Lower lobe of right lung (tissue), 2 donors: ENCODE measurements at places on chromosomes 3 and 15. TPM values are rescaled to one million over a fixed set of nuclear protein-coding genes. Genes with fewer than 3 reads are reported as not detected.
A peak's percentile ranks its signal among the peaks of the same experiment; 100 is the strongest.

The CGNL1 gene
- 46.0 TPM for total RNA-seq

The CCDC33 gene
- total RNA-seq, result 5.9 TPM

The C3orf70 gene
- 3.2 TPM for total RNA-seq

DNA sequence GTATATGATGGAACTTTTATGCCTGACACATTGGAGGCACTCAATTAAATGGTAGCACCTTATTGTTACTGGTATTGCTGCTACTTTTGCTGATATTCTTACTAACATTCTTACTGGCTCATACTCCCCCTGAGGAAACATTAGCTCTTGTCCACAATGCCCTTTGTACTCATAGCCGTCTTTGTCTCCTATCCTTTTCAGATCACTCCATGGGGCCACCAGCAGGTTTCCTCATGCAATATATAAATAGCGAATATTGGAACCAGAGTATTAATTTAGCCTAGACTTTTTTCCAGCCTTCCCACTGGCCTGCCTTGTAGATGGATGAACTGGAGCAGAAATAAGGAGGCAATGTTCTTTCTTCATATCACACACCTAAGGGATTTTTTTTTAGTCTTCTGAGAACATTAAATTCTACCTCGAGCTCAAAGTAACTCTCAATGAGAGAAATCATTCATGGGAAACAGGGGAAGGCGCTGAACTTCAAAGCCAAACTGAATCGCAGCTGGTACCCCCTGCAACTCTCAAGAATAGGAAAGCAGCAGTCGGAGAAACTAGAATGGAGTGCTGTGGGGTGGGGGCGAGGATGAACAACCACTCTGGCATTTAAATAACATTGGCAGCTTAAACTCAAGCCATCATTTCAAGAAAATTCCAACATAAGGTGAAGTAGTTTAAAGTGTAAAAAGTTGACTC lies 300.3 kb downstream of the TAFA4 start:
- no peak for DNase-seq

DNA sequence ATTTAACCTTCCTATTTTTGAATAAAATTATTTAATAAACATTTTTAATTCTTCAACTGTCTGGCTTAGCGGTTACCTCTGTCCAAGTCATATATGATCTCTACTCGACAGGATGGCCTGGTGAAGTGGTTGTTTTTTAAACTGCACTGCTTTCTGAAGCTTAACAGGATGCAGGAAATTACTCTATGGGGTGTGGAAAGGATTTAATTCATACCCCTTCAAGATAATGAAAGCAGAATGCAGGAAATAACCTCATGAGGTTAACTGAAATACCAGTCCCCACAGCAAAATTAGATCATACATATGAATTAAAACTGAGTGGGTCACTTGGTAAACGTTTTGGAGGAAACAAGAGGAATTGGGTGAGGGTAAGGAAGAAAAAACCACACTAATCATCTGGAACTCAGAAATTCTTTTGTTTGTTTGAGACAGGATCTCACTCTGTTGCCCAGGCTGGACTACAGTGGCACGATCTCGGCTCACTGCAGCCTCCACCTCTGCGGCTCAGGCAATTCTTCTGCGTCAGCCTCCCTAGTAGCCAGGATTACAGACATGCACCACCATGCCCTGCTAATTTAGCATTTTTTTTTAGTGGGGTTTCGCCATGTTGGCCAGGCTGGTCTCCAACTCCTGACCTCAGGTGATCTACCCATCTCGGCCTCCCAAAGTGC lies 50.1 kb downstream of the LYSMD4 start:
- no peak for DNase-seq

- no peak for DNase-seq
Observed at GRCh38 chr3:133940536-133940935, 44.9 kb upstream of the RAB6B start.

DNA sequence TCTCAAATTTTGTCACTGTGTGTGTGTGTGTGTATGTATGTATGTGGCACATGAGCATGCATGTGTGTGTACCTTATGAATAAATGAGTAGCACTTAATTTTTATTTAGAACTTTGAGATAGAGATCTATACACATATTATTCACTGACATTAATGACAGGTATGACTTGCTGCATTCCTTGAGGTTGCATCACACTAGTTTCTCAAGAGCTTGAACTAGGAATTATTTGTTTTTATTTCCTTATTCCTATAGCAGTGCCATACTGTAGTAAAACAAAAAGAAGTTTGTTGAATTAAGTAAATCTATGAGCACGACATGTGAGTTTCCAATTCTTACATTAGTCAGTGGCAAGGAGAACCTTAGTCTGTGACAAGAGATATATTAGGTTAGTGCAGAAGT lies 943.9 kb downstream of the ROBO1 start:
- DNase-seq, result no peak

DNA sequence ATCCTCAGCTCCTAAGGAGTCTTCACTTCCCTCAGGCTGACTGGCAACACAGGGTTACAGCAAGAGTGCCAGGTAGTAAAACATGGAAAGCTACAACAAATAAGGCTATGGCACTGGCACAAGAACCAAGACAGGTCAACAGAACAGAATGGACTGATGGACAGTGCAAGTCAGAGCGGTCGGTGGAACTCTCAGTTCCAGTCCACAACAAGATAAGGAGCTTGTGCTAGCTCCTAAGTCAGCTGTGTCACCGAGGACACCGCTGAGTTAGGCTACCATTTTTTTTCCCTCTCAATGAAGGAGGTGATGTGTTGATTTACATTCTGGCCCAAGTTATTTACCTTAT lies 55.9 kb upstream of the LIMD1 start:
- no peak for DNase-seq

DNA sequence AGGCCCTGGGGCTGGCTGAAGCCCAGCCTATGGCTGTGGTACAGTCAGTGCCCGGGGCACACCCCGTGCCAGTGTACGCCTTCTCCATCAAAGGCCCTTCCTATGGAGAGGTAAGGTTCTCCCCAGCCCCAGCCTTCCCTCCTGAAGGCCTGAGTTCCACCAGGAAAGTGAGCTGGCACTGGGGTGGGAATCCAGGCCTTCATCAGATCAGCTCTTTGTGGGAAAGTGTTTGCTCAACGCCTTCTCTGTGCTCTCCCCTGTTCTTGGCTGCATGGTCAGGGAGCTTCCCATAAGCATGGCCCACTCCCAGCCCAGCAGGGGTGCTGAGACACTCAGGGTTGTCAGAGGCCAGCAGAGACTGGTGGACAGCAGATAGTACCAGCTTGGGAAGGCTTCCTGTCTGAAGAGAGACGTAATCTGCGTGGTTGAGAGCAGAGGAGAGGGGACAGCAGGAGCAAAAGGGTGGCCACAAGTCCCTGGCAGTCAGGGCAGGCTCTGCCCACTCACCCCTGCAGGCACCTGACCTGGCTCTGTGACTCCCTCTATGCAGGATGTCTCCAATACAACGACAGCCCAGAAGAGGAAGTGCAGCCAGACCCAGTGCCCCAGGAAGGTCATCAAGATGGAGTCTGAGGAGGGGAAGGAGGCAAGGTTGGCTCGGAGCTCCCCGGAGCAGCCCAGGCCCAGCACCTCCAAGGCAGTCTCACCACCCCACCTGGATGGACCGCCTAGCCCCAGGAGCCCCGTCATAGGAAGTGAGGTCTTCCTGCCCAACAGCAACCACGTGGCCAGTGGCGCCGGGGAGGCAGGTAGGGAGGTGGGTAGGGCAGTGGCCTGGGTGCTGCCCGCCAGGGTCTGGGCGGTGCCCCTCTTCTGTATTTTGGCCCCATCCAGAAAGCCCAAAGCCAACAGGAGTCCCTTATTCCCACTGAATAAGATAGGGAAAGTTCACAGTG lies 38.4 kb downstream of the PML start:
- DNase-seq, result no peak

DNA sequence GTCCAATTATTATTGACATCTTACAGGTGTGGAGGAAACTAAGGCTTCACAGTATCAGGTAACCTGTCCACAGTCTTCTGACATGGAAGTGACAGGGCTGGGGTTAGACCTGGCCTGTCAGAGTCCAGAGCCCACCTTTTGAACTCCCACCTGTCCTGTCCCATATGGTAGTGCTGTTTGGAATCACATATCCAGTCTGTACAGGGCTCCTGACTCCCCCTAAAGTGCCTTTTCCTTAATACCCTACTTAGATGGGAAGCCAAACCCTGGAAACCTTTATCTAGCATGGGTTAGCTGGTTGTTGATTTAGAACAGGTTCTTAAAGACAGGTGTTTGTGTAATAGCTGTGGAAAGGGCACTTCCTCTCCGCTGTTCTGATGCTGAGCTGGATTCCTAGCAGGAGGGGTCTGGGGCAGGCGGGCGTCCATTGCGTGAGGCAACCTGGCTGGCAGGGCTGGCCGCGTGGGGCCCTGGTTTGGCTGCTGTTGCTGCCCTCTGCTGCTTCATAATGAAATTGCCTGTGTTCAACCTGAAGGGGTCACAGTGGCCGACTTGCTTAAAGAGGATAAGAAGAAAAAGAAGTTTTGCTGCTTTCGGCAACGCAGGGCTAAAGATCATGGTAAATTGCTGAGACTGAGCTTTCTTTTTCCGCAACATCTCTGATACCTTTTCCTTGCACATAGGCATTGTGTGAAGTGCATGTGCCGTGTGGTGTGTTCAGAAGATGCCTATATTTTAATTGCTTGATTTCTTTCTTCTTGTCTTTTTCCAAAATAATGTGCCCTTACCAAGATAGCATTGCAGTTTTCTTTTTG lies 136.2 kb downstream of the CHDH start:
- peak; percentile 89 for DNase-seq

GRCh38 chr3:192700885-192701284 lies 26.5 kb downstream of the FGF12 start:
- DNase-seq, result no peak

DNA sequence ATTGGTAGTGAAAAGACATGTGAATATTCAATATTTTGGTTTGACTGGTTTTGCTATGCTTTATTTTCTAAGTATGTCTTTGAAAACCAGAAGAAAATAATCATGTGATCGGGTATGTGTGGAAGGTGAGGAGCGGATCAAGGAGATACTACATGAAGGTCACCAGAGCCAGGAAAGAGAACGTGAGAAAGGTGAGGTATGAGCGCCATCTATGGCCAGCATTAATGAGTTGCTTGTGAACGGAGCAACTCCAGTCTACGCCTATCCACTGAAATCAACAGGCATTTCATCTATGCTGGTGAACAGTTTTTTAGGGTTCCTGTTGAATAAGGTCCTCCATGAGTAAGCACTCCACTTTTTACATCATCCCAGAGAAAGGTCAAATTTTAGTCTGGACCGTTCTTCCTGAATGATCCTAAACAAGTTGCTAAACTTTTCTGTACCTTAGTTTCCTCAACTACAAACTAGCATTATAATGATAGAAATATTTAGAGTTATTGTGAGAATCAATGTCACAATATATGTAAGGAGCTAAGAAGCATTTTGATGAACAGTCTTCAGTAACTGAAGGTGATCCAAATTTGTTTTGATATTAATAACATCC lies 1435.2 kb upstream of the CADM2 start:
- no peak for DNase-seq

DNA sequence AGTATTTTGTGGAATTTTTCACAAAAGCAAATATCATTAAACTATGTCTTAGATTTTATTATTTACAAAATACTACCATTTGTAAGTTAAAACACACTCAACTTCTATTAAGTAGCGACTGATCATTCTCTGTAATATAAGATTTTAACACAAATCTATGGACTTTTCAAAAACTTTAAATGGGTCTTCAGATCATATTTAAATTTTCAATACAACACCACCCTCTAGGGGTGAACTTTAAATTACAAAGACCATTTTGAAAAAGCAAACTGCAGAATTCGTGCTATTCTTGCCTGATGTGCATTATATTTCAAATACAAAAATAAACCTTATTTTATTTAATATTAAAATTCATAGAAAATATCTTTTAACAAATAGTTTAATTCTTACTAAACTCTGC lies 8.2 kb upstream of the VGLL4 start:
- no peak for DNase-seq

- DNase-seq, result no peak
Observed at GRCh38 chr15:80309769-80310384, 57.9 kb upstream of the CTXND1 start.

DNA sequence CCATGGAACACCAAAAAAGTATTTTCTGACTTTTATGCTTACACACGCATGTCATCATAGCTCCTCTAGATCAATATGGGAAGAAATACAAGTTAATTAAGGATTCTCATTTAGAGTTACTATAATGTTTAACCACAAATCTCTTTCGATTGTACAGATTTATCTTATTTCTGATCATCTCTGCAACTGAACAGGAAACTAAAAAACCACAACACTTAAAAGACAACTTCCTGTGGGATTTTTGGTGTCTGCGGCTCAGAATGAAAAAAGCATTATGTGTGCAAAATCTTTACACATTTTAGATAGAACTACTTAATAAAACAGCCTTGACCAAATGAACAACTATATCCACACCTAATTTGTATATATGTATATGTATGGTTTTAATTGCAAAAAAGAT lies 3.0 kb upstream of the TJP1 start:
- no peak for DNase-seq

DNA sequence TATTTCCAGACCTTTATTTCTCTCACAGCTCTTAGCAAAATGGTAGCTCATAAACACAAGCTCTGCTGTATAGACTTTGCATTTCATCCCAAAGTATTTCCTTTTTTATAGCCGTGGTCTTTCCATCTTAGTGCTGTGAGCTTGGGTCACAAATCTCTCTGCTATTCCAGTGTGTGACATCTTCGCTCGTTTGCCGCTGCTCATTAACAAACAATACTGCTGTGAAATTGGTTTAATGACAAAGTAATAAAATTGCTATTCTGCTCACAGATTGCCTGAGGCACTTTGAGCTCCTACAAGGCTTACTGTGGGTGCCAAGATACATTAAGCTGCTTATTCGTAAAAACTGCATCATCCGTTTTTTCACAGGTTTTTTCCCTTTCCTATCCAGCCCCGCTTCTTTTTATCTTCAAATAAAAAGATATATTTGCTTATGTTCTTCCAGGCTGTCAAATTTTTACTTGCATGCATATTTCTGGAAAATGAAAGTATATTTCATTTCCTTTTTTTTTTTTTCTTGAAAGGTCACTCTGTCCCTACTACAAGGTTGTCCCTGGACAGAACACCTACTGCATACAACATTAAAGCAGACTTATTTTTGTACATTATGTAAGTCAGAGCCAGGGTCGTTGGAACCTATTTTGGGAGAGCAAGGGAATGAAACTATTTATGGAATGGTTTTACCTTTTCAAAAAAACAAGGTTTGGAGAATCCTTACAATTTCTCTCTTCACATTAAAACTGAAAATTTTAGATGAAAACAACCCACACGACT lies 174.5 kb downstream of the MEIS2 start:
- DNase-seq, result no peak

- no peak for DNase-seq
Observed at GRCh38 chr3:45915518-45916231, 27.6 kb upstream of the CXCR6 start.
